ENCODE measurements at places on chromosomes 5 and 9. TPM values are rescaled to one million over a fixed set of nuclear protein-coding genes. Genes with fewer than 3 reads are reported as not detected.
A peak's percentile ranks its signal among the peaks of the same experiment; 100 is the strongest.

GRCh38 chr9:14447103-14447502 lies 133.2 kb upstream of the NFIB start:
- no peak for DNase-seq
- no peaks in the 10 kb centered on the region for H3K4me1 ChIP-seq
- H3K36me3 ChIP-seq: no peaks in the 10 kb centered on the region
- no peaks in the 10 kb centered on the region for H3K27me3 ChIP-seq

DNA sequence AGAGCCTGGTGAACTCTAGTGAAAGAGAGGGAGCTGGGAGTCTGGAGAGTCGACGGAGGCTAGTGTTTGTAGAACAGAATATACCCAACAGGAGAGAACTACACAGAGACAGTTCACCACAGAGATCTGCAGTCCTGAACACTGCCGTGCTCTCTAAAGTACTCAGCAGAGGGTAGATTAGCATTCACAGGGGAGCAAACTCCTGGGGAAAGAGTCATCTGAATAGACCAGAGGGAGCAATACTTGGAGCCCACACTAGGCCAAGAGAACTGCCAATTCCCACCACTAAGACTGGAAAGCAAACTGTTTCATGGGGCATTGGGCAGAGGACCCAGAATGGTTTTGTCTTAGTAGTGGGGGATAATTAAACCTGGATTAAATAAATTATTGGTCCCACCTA lies 235.6 kb downstream of the EDIL3 start:
- no peaks in the 10 kb centered on the region for H3K4me1 ChIP-seq
- no peak overlapping the region for H3K27ac ChIP-seq
- H3K27me3 ChIP-seq: no peaks in the 10 kb centered on the region
- no peaks in the 10 kb centered on the region for H3K36me3 ChIP-seq
- DNase-seq: no peak
- no peak overlapping the region for H3K4me3 ChIP-seq

The FOXD4L5 gene
- total RNA-seq: not detected

- H3K36me3 ChIP-seq: no peaks in the 10 kb centered on the region
- no peak for DNase-seq
- H3K27me3 ChIP-seq: no peaks in the 10 kb centered on the region
Measured at GRCh38 chr5:36669015-36669651, 62.7 kb downstream of the SLC1A3 start.

DNA sequence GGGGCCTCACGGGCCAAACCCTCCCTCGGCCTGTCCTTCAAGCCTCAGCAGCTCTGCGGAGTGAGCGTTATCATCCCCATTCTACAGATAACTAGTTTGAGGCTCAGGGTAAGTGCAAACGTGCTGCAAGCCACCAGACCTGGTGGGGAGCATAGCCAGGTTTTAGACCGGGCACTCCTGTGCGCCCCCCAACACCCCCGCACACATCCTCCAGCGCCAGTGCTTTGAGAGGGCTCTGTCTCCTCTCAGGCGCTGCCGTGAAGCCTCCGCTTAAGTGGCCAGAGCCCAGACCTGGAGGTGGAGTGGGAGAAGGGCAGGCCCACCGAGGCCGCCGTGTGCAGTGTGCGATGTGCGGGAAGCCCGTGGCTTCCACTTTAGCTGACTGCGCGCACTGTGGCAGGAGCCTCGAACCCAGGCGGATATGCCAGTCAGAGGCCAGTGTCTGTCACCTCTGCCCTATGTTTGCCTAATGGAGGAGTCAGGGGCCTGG lies 1.6 kb upstream of the MGAT1 start:
- peak overlapping the region; percentile 99 for H3K27ac ChIP-seq
- no peak for DNase-seq
- H3K36me3 ChIP-seq: no peaks in the 10 kb centered on the region
- no peaks in the 10 kb centered on the region for H3K27me3 ChIP-seq
- peak overlapping the region; percentile 96 for H3K4me3 ChIP-seq
